ENCODE measurements at places on chromosomes 1 and 21.

- DNase-seq: no peak
Measured at GRCh38 chr1:41683681-41684500, 199.4 kb upstream of the EDN2 start.

- no peak for DNase-seq
Measured at GRCh38 chr1:92762355-92762754, 22.6 kb downstream of the EVI5 start.

DNA sequence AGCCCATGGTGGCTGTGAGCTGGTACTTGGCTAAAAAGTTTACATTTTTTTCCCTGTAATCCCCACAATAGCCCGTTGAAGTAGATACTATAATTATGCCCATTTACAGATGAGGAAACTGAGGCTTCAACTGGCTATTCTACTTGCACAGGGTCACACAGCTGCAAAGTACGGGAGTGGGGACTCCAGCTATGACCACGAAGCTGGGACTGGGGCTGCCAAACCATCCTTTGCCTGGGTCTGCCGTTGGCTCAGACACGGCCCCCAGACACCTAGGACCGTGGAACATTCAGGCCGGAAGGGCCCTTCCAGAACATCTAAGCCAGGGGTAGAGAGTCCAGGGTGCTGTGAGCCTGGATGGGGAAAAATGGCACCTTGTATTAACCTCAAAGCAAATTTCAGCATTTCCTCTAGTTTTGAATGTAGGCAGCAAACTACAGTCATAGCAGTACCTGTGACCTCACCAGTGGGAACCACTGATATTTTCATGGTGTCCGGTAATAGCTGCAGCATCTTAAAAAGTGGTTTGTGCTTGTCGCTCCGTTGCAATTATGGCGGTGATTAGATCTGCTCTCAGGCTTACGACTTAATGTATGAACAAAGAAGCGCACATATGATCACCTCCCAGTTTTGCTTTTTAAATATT lies 4.3 kb downstream of the TP73 start:
- peak; percentile 3 for DNase-seq

DNA sequence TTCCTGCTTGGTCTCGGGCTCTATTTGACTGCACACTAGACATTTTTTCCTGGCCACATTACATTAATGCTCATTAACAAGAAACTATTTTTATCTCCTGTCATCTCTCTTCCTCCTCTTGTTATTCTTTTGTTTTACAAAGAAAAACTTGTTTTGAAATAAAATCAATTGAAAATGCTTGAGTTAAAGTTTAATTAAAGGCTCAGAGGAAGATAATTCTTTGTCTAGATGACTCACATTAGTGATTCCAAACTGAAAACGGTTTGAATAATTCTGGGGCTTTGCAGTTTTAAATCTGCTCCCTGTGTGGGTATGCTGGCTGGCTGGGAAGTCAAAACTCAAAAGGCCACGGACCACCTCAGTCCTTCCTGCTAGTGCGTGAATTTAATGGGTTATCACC lies 29.6 kb downstream of the RGS5 start:
- DNase-seq: no peak
